ENCODE measurements at places on chromosomes 7 and 10.

- DNase-seq, result no peak
Observed at GRCh38 chr7:14858410-14858809, 44.1 kb downstream of the DGKB start.

DNA sequence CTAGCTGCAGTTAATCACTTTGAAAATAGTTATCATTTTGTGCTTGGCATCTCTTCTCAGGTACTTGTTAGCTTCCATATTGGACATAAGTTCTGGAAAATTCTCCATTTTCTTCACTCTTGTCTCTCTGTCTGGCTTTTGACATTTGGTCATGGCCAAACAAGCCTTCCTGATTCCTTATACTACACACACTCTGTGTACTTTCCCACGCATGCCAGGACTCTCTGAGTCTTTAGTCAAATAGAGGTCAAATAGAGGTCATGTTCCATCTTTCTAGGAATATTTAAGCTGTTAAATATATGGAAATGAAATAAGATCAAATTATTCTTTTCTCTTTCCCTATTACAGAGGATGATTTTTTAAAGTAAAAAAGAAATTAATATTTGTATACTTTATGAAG, 235.5 kb upstream of the PLXDC2 start:
- no peak for DNase-seq

- DNase-seq, result no peak
Observed at GRCh38 chr7:116239434-116239833, 29.1 kb downstream of the TES start.

GRCh38 chr7:17030559-17030958, 148.8 kb upstream of the AGR3 start:
- DNase-seq, result no peak

DNA sequence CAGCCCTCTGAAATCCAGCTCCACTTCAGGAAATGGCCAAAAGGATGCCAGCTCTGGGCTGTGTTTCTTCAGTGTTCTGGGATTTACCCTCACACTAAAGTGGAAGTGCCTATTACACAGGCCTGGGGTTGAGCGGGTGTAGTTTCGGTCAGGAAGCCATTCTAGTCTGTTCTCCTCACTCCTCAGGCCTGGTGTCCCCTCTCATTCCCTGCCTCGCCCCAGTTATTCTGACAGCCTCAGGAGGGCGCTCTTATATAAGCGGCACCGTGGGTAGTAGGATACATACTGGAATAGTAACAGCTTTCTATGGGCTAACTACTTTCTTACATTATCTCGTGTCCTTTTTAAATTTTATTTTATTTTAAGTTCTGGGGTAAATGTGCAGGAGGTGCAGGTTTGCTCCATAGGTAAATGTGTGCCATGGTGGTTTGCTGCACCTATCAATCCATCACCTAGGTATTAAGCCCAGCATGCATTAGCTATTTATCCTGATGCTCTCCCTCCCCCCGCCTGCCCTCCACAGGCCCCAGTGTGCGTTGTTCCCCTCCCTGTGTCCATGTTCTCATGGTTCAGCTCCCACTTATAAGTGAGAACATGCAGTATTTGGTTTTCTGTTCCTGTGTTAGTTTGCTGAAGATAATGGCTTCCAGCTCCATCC, 12.2 kb upstream of the LGI1 start:
- no peak for DNase-seq

DNA sequence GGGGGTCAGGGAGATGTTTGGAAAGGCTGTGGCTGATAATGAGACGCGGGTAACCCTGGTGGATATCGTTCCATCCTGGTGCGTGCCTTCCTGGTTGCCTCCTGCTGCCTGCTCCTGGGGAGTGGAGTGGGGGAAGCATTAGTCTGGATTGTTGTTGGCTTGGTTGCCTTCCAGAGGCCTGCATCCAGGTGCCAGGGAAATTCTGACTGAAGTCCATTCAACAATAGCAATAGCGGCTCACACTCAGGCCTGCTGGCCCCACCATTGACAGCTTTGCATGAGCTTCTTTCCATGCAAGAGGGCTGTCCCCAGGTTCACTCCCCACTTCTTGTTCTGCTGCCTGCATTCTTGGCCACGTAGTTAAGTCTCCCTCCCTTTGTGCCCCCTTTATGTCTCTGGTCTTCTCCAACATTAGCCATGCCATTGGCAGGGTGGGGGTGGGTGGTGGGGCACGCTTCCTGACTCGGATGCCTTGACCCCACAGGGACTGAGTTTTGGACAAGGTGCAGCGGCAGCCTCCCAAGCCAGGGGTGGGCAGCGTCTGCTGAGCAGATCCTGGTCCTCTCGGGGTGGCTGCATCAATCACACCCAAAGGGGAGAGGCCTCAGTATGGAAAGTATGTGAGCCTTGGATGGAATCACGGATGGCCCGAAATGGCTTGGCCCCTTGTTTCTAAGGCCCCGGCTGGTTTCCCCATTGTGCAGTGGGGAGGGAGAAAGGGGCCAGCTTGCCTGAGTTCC, 150.2 kb downstream of the GRK5 start:
- no peak for DNase-seq

DNA sequence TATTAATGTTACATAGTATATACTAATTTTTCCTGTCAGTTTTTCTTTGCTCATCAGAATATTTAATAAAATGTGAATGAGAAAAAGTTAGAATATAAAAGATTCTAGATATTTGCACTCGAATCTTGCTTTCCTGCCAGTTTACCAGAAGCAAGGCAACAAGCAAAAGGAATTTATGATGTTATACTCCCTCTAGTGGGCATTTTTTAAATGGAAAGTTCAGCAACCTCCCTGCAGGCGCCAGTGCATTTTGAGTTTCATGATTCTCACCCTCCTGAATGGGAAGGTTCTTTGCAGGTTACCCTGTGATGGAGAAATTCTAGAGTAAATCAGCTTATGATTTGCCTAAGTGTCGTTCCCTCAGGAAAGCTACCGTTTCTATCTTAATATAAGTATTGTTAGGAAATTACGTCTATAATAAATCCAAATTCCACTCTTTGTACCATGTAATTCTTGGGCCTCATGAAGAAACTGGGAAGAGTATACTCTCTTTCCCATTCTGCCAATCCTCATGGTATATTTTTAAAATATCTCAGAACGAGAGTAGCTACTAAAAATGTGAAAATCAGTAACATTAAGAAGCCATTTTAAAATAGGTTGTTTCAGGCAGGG, 350.0 kb downstream of the CRPPA start:
- no peak for DNase-seq

- DNase-seq, result peak; percentile 35
Observed at GRCh38 chr7:149496642-149497391, 792 bp downstream of the ZNF746 start.

GRCh38 chr7:20157456-20157855, 59.7 kb downstream of the MACC1 start:
- DNase-seq, result no peak

DNA sequence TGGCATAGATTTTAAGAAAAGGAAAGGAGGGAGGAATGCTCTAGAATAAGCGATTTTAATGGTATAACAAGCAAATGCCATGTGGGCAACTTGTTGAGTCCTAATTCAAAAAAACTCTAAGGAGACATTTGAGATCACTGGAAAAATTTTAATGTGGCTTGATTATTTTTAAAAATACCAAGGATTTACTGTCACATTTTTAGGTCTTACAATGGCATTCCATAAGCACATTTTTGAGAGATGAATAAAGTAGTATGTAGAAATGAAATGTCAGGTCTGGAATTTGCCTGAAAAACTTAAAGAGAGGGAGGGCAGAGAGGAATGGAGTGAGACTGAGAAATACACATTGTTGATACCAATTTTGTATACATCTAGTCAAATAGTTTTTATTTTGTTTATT, 20.3 kb downstream of the NCAPG2 start:
- no peak for DNase-seq

DNA sequence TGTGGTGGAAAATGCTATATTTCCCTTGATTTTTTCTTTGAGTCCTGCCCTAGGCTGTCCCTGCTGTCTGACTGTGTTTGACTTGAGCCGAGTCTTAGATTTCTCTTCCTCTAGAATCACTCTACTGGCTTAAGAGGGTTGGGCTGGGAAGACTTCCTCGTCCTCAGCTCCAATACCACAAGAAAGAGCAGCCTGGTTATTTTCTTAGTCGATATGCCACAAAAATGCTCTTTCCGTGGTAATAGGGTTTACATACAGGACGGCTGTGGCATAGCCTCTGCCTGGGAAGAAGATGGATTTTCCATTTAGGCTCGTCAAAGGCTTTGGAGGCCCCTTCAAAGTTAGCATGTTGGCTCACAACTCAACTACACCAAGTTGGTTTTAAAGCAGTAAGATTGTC, 212.0 kb upstream of the IGFBP3 start:
- DNase-seq, result no peak

GRCh38 chr7:102079140-102080018, 207.3 kb upstream of the SH2B2 start:
- no peak for DNase-seq

- no peak for DNase-seq
Observed at GRCh38 chr10:82827901-82828300, 952.9 kb downstream of the NRG3 start.

- DNase-seq, result no peak
Observed at GRCh38 chr10:97584798-97585438, 729 bp downstream of the HOGA1 start.

DNA sequence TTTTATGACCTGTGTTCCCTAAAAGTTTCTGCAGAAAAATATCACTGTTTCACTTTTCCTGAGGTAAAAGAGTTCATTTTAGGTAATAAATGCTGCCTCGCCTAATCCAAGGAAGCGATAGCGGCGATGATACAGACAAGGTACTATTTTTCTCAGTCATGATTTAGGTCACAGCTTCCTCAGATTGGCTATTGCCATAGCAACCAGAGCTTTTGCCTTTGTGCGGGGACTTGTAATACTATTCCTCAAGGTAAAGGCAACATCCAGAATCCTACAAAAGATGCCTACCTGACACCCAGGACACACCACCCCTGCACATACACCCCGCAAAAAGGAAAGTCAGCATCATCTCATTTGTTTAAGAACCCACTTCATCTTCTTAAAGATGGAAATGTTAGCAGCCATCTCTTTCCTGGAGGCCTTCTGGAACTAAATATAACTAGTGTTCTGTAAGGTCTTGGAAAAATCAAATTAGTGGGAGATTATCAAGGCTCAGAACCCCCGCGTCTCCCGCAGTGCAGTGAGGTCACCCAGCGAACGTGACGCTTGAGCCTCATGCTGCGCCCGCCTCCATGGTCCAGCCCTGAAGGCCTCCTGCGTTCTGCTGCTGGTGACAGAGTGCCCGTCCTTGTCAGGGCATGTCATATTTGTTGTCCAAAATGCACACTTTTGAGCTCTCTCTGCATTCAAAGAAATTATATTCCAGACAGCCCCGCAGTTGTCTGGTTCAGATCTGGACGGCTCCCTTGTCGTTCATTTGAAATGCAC, 402.0 kb upstream of the RNF32 start:
- no peak for DNase-seq

DNA sequence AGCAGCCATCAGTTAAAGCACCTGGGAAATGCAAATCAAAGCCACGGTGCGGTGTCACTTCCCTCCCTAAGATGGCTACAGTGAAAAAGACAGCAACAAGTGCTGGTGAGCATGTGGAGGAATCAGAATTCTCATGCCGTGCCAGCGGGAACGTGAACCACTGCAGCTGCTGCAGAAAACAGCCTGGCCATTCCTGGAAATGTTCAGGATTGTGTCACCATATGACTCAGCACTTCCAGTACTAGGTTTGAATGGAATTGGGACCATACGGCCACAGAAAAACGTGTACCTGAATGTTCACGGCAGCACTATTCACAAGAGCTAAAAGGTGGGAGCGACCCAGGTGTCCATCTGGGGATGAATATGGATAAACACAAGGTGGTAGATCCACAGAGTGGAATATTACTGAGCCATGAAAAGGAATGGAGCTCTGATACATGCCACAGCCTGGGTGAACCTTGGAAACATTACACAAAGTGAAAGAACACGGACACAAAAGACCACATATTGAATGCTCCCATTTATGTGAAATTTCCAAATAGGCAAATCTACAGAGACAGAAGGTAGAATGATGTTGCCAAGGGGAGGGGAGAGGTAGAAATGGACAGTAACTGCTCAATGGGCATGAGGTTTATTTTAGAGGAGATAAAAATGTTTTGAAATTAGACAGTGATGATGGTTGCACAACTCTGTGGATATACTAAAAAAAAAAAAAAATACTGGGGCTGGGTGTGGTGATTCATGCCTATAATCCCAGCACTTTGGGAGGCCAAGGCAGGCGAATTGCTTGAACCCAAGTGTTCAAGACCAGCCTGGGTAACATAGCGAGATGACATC, 61.6 kb downstream of the MICALL2 start:
- no peak for DNase-seq

- DNase-seq, result no peak
Observed at GRCh38 chr10:1643908-1644179, 93.5 kb downstream of the ADARB2 start.

GRCh38 chr10:132232023-132232951, 45.5 kb downstream of the DPYSL4 start:
- no peak for DNase-seq

DNA sequence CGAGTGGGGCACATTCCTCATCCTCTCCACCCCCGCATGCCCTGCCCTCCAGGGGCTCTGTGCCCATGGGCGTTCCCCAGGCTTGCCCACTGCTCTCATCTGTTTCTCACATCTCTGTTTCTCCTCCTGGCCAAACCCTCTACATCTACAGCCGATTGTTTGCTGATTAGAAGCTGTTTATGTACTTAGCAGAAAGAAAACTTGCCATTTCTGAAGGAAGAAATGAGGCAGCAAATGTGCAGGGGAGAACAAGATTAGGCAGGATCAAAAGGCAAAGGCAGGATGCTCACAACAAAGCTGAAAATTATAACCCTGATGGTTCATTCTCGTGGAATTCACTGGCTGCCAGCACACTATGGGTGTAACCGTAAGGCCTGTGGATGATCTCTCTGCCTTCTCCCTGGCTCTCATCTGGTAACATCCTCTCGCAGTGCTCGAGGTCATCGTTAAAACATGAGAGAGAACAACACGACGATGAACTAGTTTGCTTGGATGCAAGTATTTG, 111.6 kb upstream of the KLF14 start:
- DNase-seq, result no peak

DNA sequence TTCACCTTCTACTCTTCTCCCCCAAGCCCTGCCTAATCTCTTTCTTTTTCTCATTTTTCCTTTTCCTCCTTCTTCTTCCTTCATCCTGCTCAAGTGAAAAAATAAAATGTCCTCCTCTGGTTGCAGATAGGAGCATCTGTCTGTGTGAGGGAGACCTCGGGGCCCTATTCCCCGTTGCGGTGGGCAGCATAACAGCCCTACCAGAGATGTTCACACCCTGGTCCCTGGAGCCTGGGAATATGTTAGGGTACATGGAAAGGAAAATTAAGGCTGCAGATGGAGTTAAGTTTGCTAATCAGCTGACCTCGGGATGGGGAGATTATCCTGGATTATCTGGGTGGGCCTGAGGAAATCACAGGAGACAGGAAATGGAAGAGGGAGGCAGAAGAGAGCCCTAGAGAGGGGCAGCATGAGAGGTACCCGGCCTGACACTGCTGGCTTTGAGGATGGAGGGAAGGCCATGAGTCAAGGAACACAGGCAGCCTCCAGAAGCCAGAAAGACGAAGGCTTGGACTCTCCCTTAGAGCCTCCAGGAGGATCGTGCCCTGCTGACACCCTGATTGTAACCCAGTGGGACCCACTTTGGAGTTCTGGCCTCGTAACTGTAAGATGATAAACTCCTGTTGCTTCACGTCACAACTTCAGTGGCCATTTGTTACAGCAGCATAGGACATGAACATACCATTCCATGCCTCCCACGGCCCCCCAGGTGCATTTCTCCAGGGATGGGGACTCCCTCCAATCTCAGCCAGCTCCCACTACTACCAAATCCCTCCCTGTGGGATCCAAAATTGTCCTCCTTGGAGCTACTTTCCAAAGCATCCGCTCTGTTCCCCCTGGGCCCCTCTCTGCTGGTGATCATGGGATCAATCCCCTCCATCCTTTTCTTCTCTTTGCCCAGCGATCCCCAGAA, 39.0 kb upstream of the ZMIZ1 start:
- DNase-seq, result no peak

Measured in stimulated activated CD8-positive, alpha-beta memory T cell treated with anti-CD3 and anti-CD28 coated beads, Interleukin-7, amount 100 ng/mL, for 1 hour (primary cell).